Activated CD8-positive, alpha-beta memory T cell treated with anti-CD3 and anti-CD28 coated beads for 24 hours (primary cell): ENCODE measurements at places on chromosomes 11 and 22.

DNA sequence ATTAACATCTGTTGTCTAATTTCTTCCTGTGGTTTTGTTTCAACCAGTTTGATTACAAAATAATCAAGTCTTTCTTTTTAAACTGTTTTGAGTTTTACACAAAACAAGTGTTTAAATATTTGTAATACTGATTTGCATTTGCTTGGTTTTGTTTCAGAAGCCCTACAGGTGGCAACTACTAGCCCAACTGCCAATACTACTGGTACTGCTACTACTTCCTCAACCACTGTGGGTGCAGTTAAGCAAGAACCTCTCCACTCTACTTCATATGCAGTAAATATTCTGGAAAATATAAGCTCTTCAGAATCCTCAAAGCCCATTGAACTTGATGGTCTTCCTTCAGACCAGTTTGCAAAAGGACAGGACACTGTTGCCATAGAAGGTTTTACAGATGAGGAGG is 61.1 kb downstream of the QSER1 start:
- DNase-seq = no peak

DNA sequence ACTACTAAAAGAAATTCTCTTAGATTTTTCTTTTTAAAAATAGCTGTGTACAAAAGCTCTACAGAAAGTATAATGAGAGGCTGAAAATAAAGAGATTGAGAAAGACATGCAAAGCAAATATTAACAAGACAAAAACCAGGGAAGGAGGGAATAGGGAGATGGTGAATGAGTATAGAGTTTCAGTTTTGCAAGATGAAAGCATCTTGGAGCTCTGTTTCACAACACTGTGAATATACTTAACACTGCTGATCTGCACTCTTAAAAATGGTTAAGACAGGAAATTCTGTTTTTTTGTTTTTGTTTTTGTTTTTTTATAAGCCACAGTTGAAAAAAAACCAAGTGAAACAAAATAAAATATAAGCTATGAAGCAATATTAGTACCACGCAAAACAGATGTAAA is 5.5 kb downstream of the TMEM218 start:
- no peak for DNase-seq

GRCh38 chr22:49042066-49042465 is 785.6 kb downstream of the BRD1 start:
- DNase-seq = no peak

DNA sequence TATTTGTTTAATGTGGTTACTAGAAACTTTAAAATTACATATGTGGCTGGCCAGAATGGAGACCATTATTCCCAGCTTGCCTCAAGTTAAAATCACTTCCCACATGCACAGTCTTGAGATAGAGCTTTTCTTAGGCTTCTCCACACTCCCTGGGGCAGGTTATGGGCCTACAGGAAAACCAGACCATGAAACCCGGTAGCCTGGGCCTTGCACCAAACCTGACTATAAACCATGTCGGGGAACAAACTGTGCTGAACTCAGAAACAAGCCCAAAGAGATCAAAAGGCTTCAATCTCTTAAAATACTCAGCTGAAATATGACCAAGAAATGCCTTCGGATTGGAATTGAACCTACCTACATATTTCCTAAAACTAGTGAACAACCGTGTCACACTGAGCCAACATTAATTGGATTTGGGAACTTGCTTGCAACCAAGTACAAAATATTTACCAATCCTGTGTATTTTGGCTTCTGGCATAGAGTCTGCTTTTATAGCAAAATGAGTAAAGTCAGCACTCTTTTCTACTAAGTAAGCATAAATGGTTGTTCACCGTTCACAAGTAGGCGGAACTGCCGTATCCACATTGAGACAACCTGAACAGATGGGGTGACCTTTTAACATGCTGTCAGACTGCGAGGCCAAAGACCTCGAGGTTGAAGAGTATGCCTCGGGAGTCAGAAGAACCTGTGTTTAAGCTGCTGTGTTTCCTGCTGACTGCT is 199.5 kb downstream of the FAM76B start:
- DNase-seq = no peak

- no peak for DNase-seq
Measured at GRCh38 chr11:17645190-17645970, 74.0 kb upstream of the MYOD1 start.

- no peak for DNase-seq
Measured at GRCh38 chr22:45462034-45462655, 40.5 kb upstream of the FBLN1 start.
